Left colon (tissue), 2 donors: ENCODE measurements at places on chromosomes 6 and 20.

GRCh38 chr20:50133474-50134217 is 19.9 kb downstream of the PEDS1 start:
- DNase-seq, result no peak

DNA sequence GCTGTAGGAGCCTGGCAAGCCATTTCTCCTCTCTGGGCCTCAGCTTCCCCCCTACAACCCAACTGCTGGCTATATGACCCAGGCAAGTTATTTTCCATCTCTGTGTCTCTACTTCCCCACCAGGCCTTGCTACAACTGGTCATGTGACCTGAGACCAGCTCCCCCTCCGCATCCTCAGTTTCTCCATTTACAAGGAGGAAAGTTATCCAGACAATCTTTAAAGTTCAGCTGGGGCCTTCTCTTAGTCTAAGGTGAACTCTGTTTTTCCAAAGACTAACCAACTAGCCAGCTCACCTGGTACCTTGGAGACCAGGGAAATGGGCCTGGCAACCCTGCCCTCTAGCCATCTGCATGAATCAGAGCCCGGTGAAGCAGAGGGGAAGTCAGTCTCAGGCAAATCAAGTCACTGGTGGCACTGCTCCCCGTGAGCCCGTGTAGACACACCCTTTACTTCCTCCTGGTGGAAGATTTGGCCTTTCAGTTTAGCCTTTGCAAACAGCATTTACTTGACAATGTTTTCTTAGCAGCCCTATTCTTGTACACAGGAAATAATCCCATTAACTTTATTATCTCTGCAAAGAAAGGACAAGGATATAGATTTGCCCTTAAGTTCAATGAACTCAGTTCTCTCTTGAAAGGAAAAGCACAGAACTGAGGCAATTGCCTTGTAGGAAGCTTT is 157.7 kb downstream of the VEGFA start:
- peak; percentile 51 for DNase-seq

- DNase-seq, result no peak
Observed at GRCh38 chr6:107676042-107676441, 148.1 kb downstream of the SCML4 start.

DNA sequence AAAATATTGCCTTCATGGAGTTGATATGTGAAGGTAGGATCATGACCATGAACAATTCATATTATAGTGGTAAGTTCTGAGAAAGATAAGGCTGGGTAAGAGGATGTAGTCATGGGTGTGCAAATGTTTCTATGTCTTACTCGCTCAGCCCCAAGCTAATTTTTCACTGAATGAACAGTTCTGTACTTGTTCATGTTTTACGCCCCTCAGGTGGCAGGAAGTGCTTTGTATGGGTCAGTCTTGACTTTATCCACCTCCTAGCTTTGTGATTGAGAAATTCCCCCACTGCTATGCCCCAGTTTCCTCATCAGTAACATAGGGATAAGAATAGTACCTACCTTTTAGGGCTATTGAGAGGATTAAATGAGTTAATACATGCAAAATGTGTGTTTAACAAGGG is 148.2 kb upstream of the KCNG1 start:
- DNase-seq, result no peak

DNA sequence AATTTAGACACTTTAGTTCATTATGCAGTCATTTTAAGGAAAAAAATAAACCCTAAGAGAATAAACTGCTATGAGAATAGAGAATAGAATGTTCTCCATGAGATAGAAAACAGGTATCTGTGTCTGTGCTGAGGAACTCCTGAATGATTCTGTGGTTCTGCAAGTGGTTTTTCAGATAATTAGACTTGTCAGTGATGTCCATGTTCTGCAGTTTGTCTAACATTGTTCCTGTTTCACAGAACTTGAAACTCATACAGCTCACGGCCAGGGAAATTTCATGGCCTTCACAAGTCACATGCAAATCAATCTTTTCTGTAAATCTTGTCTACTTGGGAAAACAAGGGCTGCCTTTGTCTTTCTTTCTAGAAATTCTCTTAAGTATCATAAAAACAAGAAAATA is 73.4 kb upstream of the HMGCLL1 start:
- DNase-seq, result no peak

GRCh38 chr20:49303065-49303552 is 25.3 kb upstream of the ZNFX1 start:
- DNase-seq, result no peak

GRCh38 chr6:95087394-95088097 is 489.8 kb upstream of the MANEA start:
- DNase-seq, result no peak

GRCh38 chr6:44850312-44850711 is 462.8 kb downstream of the CDC5L start:
- DNase-seq, result no peak

- no peak for DNase-seq
Observed at GRCh38 chr6:36691612-36692011, 6.0 kb upstream of the RAB44 start.

- DNase-seq, result peak; percentile 44
Observed at GRCh38 chr6:53484476-53485280, 60.2 kb downstream of the GCLC start.

- no peak for DNase-seq
Observed at GRCh38 chr6:16759181-16759645, 2.0 kb downstream of the ATXN1 start.

DNA sequence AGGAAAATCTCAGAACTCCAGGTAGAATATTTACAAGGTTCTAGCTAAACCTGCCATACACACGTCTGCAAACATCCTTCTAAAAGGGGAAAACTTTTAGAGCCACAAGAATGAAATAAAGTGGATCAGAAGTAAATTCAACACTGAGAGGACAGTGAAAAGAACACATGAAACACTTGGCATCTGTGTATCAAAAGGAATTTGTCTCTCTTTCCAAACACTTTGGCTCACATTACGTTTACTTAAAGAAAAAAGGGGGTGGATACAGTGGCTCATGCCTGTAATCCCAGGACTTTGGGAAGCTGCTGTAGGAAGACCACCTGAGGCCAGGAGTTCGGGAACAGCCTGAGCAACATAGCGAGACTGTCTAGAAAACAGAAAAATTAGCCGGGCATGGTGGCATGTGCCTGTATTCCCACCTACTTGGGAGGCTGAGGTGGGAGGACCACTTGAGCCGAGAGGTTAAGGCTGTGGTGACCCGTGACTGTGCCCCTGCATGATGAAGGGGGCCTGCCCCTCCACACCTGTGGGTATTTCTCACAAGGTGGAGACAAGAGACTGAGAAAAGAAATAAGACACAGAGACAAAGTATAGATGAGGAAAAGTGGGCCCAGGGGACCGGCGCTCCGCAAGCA is 35.4 kb downstream of the NINL start:
- no peak for DNase-seq

DNA sequence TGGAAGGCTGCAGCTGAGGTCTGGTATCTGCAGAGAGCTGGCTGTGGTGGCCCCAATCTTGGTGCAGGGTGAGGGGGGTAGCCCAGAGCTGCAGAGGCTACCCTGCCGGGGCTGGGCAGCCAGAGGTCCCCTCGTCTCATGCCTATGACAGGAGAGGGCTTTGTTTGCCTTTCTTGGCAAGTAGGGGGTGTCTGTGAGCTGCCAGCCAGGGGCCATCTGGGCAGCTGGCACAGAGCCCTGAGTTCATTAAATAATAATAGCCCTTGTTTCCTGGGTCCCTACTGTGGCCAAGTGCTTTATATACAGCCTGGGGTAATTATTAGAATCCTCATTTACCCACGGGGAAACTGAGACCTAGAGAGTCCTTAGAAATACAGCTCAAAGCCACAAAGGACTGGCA is 66.6 kb downstream of the EZR start:
- no peak for DNase-seq
